ENCODE measurements at places on chromosomes 16 and 17.

GRCh38 chr17:33952425-33952824, 302.7 kb upstream of the CCL2 start:
- DNase-seq: no peak

DNA sequence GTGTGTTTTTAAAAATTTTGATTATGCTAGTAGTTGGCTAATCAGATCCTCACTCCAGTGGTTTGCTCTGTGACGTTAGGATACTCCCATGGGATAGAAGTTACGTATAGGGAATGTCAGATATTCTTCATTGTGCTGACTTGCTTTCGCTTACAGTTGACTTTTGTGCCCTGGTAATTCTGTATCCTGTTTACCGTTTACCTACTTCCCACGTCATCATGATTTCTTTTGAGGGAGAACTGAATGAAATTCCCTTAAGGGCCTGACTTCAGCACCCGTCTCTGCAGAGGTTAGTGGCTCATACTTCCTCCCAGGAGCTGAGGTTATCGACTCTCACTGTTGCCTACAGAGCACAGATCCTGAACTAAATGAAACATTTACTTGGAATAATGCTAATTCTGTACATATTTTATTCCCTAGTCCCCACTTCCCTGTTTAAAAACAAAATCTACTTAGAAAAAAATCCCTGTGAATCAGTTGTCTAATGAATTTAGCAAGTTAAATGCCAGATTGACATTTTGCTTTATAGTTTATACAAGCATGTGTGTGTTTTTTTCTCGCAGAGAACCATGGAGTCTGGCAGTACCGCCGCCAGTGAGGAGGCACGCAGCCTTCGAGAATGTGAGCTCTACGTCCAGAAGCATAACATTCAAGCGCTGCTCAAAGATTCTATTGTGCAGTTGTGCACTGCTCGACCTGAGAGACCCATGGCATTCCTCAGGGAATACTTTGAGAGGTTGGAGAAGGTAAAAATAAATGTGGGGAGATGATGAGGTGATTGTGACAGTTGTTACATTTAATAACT, 2.8 kb downstream of the PRKAR1A start:
- no peak for DNase-seq

DNA sequence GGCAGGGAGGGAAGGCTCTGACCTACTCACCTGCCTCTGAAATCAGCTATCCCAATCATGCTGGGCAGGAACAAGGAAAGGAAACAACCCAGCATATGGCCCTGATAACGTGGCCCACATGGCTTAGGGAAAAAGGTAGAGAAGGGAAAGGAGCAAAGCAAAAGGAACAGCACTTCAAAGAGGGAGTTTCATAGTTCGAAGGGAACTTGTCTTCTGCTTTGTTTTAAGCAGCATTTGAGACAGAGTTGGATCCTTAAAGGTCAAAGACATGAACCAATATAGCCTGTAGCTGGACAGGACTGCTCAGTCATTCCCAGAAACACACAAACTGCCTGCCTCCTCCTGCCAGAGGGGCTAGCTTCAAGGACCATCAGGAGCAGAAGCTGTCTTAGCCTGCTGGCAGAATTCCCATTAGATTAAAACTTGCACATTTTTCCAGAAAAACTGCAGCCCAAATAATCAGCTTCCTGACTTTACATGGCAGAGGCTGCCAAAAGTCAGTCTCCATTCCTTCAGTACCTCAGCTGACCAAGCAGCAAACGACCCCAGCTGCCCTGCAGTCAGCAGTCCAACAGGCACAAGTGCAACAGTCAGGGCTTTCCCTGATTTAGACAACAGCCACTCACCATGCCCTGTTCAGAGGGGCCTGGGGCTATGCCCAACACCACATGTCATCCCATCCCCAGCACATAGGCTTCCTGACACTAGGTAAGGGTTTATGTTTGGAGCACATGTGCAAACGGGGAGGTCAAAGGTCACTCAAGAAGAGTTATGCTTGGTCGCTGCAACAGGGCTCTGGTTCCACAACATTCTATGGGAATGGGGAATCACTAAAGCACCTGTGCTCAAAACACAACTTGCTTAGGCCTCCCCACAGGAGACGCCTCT, 32.5 kb downstream of the RANBP10 start:
- DNase-seq: no peak

GRCh38 chr16:47198180-47198575, 54.4 kb upstream of the NETO2 start:
- no peak for DNase-seq

Measured in left forelimb (tissue), 1 donor.